Osteoblast (primary cell): ENCODE measurements at places on chromosomes 3 and 15. TPM values are rescaled to one million over a fixed set of nuclear protein-coding genes. Genes with fewer than 3 reads are reported as not detected.

DNA sequence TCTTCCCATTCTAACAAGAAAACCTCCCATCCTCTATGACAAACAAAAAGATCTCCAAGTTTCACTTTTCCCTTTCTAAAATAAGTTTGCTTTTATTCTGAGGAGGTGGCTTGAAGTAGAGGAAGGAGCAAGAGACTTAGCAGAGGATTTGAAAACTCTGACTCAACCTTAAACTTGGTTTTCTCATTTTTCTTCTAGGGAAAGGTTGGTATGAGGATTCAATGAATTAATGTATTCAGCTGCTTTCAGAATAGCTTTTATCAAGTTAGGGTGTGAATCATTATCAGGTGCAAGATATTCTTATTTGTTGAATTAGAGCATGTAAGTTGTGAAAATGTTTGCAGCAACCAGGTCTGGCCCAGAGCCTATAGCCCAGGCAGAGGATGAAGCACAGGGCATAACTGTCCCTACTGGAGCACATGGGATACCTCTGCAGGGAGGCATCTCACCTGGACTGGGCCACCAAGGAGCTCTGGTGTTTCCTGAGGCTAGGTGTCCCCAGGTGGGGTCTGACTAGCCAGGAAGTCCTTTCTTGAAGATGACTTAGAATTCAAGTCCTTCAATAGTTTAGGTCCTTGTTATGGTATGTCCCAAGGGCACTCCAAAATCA lies 42.3 kb downstream of the SATB1 start:
- no peak for DNase-seq

CRYGS gene
- 0.88 and 1.8 TPM in 2 replicates for total RNA-seq

NMB gene
- total RNA-seq = 6.9 and 8.5 TPM in 2 replicates

CLDN16 gene
- under 0.01 TPM in 1 of 2 replicates, not detected in the other for total RNA-seq
